ENCODE measurements at places on chromosomes 11 and 22.

- no peak for DNase-seq
- no peak overlapping the region for H3K27ac ChIP-seq
- no peaks in the 10 kb centered on the region for H3K4me1 ChIP-seq
- no peak overlapping the region for H3K4me3 ChIP-seq
These were observed 1119.1 kb upstream of the TENM4 start for GRCh38 chr11:80559942-80560341.

GRCh38 chr11:134925432-134925831 is 513.4 kb upstream of the B3GAT1 start:
- no peaks in the 10 kb centered on the region for H3K4me1 ChIP-seq
- no peak overlapping the region for H3K27ac ChIP-seq
- H3K4me3 ChIP-seq = no peak overlapping the region
- no peak for DNase-seq
- H3K36me3 ChIP-seq = no peaks in the 10 kb centered on the region

DNA sequence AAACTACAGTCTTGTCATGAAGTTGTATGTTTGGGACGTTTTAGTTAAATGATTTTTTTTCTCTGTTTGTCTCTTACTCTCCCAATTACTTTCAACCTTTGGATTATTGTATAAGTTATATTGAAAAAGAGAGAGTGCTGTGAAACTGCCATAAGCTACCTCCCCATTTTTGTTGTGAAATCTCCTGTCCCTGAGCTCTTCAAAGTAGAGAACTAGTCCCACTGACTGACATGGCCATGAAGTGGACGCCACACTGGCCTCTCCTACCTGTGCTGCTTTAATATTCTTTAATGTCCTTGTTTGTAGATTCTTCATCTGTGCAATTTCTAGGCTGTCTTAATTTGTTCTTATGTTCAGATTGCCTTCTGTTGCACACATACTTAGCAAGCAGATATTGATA is 56.3 kb downstream of the PPFIA1 start:
- H3K27me3 ChIP-seq = no peaks in the 10 kb centered on the region
- H3K4me1 ChIP-seq = no peaks in the 10 kb centered on the region
- no peak overlapping the region for H3K4me3 ChIP-seq
- no peak for DNase-seq
- peaks cover 33% of the 10 kb centered on the region for H3K36me3 ChIP-seq

DNA sequence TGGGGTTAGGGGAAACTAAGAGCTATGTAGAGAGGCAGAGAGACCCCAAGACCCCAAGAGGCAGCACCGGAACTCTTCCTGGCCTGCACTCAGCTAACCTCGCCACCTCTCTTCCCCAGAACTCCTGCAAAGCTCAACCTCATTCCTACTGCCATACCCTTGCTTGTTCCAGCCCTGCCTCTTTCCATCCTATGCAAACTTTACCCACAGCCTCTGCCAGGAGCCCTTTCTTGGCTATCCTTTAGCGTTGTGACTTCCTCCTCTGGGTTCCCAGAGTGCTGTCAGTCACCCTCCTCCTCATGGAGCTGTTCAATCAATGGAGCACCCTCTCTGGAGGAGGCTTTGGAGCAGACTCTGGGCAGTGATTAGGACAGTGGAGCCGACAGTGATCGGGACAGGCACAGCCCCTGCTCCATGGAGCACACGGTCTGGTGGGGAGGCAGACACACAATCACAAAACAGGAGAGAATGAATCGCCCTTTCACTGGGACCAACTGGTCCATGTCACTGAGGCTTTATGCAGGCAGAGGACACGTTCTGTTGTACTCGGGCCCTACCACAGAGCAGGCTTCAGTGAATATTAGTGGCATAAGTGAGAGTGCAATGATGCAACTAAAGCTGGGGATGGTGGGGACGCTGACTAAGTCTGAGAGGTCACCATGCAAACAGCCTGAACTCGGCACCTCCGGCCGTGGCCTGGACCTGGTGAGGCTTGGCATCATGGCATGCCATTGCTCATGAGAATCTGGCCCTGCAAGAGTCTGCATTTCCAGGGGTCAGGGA is 24.6 kb upstream of the P2RY2 start:
- H3K36me3 ChIP-seq = no peaks in the 10 kb centered on the region
- H3K27me3 ChIP-seq = no peaks in the 10 kb centered on the region
- DNase-seq = no peak
- H3K27ac ChIP-seq = no peak overlapping the region

DNA sequence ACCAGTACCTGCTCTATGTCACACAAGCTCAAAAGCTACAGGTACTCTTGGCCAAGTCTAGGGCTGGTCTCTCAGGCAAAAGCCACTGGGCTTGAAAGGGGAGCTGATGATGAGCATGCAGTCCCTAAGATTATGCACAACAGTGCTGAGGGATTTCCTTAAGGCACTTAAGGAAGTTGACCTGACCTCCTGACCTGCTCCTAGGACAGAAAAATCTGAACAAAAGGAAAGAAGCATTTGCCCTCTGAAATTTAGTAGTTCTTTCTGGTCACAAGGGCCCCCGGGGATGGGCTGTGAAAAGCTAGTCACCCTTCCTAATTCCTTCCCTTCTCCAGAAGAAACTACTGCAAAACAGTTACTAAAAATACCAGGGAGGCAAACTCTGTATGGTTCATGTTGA is 83.6 kb upstream of the PHOX2A start:
- no peak for DNase-seq
- H3K27ac ChIP-seq = no peak overlapping the region
- no peaks in the 10 kb centered on the region for H3K27me3 ChIP-seq
- H3K4me3 ChIP-seq = no peak overlapping the region
- no peaks in the 10 kb centered on the region for H3K36me3 ChIP-seq
- peaks cover 12% of the 10 kb centered on the region for H3K4me1 ChIP-seq

- no peak overlapping the region for H3K27ac ChIP-seq
- no peak overlapping the region for H3K4me3 ChIP-seq
- H3K36me3 ChIP-seq = no peaks in the 10 kb centered on the region
These were observed 158.5 kb upstream of the SORL1-AS1 start for GRCh38 chr11:121611242-121611641.

GRCh38 chr22:35900483-35901168 is 128.0 kb downstream of the RBFOX2 start:
- H3K27ac ChIP-seq = no peak overlapping the region
- H3K4me1 ChIP-seq = peaks cover 65% of the 10 kb centered on the region
- H3K4me3 ChIP-seq = no peak overlapping the region
- H3K36me3 ChIP-seq = no peaks in the 10 kb centered on the region

Measured in vagina (tissue), 2 donors.